ENCODE measurements at places on chromosomes 2 and 18. TPM values are rescaled to one million over a fixed set of nuclear protein-coding genes. Genes with fewer than 3 reads are reported as not detected.

DNA sequence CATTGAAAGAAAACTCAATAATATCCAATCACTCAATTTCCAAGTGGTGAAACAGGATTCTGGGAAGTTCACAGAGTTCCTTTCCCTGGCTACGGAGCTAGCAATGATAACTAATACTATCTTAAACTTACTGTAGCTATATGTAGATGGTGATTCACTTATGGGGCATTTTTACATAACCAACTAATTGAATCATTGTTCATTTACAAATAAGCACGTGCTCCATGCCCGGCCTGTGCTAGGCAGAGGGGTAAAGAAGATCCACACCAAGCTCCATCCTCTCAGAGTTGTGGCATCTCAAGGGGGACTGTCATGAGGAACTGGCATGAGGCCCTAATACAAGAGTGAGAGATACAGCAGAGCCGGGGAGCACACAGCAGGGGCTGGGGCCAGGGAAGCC is 176.3 kb downstream of the ANKRD30B start:
- no peak for DNase-seq

GRCh38 chr2:154952346-154952980 is 254.0 kb downstream of the KCNJ3 start:
- DNase-seq, result no peak

DNA sequence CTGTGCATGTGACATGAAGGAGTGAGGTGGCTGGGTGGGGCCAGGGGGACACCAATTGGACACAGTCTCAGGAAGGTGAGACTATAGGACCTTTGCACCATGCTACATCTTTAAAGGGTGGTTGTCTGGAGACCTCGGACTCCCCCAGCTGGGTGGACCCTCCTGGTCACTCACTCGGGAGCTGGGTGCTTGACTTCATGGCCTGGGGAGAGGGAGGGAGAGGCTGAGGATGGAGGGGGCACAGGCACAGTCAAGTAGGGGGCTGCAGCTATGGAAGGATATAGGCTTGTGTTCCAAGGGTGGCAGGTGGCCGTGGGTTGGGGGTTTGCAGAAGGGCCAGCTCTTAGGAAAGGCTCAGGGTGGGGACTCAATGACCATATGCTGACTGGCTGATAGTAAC is 7.1 kb upstream of the CELF4 start:
- DNase-seq, result no peak

DNA sequence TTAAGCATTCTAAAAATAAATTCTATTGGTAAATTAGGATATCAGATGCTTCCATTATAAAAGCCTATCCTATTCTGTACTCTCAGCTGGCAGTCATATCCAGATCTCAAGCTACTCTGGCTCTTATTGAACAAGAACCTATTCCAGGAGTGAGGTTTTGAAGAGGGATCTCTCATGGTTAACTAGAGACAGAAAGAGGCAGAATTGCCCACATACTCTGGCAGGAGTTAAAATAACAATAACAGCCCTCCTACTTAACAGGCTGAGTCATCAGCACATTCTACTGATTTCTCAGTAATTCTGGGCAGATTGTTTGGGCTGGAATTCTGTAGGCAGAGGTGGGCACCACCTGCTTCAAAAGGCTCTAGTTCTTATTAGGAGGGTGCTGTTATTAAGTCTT is 142.0 kb upstream of the UNC80 start:
- DNase-seq, result no peak

DNA sequence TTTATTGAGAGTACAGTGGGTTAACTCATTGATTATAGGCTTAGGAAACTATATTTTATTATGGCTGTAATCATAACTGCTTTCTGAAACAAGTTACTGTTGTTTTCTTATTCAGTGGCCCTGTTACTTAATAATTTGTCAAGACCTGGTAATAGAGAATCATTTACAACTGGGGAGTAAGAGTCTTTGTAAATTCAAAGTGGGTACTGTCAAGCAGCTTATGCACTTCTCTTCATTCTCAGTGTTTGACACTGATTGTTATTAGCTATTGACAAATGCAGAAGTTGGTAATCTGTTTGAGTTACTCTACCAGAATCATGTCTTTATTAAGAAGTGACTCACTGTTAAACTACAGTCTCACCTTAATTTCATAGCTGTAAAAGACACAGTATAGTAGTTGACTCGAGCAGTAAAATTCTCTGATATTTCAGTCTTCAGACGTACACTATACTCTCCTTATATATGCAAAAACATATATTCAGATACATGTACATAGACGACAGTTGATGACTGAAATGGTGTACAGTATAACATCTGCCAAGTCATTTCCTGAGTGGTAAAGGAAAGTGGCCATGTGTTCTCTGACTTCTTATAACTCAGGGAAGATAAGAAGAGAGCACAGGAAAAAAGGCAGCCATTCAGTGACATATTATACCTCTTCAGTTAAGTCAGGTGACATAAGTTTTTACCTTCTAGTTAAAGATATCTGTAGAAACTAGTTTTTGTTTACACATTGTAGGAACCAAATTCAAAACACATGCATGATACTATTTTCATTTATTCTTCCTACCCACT is 36.0 kb upstream of the TTC27 start:
- no peak for DNase-seq

DNA sequence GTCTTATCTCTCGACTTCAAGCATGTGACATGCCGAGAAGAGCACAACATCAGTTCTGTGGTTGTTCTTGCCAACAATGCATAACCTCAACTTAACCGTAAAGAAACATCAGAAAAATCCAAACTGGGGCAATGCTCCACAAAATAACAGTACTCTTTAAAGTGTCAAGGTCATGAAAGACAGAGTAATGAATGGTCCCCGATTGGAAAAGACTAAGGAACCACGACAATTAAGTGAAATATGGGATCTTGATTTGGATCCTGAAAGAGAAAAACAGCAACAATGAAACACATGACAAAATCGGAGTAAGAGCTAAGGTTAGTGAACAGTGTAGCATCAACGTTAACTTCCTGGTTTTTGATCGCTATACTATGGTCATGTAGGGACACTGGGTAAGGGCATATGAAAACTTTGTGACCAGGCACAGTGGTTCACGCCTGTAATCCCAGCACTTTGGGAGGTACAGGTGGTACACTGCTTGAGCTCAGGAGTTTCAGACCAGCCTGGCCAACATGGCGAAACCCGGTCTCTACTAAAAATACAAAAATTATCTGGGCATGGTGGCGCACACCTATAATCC is 55.2 kb downstream of the UNC50 start:
- DNase-seq, result no peak

DNA sequence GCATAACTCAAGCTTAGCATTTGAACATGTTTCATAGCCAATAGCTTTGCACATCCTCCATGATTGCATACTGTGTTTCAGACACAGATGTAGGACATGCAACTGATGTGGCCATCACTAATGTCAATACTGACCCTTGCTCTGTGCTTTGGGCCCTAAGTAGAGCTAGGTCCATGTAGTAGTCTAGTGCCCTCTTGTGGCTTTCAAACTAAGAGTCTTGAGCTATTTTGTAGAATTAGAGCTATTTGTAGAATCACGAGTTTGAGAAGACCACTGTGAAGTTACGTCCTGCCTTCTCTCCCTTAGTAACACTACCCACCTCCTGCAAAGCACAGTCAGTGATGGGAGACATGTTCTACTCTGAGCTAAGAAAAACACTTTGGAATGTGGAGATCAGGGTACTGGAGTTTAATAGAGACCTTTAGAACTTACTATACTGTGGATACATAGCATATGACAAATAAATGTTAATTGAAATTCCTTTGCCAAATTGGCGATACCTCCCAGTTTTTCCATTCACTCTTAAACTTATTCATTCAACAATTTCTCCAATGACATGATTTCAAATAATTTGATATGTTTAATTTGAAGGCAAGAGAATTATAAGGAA is 306.5 kb upstream of the TNP1 start:
- no peak for DNase-seq

- no peak for DNase-seq
Measured at GRCh38 chr2:62479917-62480316, 26.1 kb downstream of the TMEM17 start.

GRCh38 chr2:142315346-142315745 is 184.5 kb upstream of the LRP1B start:
- no peak for DNase-seq

DNA sequence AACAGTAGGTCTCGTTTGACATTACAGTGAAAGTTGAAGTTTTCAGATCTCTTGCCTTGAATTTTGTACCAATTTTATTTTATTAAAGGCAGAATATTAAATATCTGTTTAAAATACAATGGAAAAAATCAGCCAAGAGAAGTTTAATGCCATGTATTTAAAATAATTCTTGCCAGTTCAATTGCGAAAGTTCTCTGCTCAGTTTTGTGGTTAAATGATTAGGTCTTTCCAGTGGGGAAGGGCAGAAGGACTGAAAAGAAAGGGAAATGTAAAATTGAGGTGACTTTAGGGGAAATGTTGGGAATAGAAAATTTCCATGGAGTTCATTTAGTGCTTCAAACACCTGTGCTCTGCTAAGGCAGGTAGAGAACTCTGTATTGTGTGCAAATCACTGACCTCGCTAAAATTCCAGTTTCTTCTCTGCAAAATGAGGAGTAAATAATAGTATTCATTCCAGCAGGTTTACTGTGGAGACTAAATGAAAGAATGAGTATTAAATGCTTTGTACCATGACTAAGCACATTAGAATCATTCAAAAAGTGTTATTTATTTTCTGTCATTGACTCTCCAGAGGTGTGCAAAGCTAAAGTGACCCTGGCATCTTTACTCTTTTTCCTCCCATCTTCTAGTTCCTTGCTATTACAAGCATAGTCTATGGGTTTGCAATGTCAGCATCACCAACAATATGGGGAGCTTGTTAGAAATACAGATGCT is 74.4 kb downstream of the KIAA1328 start:
- no peak for DNase-seq

Gene CNDP1
- not detected for total RNA-seq

Gene GKN1
- 0.58 TPM for total RNA-seq

Gene UPP2
- total RNA-seq, result not detected

Gene TEX44
- total RNA-seq, result not detected

Gene GALM
- total RNA-seq, result 246 TPM
